MG63 (cell line): ENCODE measurements at places on chromosomes 4 and X.

GRCh38 chrX:17805120-17805519, 56.0 kb downstream of the RAI2 start:
- no peak for DNase-seq

DNA sequence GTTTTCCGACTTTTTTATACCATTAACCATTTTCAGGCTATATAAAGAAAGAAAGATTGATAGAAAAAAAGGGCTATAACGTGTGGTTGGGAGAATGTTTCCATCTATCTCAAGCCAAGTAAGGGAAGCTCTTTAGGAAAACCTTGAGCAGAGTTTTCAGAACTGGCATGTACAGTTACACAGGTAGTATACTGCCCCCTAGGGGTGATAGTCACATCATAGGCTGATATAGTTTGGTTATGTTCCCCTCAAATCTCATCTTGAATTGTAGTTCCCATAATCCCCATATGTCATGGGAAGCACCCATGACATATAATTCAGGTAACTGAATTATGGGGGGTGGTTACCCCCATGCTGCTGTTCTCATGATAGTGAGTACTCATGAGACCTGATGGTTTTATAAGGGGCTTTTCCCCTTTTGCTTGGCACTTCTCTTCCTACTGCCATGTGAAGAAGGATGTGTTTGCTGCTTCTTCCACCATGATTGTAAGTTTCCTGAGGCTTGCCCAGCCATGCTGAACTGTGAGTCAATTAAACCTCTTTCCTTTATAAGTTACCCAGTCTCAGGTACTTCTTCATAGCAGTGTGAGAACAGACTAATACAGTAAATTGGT, 186.8 kb downstream of the TMA16 start:
- DNase-seq: no peak

DNA sequence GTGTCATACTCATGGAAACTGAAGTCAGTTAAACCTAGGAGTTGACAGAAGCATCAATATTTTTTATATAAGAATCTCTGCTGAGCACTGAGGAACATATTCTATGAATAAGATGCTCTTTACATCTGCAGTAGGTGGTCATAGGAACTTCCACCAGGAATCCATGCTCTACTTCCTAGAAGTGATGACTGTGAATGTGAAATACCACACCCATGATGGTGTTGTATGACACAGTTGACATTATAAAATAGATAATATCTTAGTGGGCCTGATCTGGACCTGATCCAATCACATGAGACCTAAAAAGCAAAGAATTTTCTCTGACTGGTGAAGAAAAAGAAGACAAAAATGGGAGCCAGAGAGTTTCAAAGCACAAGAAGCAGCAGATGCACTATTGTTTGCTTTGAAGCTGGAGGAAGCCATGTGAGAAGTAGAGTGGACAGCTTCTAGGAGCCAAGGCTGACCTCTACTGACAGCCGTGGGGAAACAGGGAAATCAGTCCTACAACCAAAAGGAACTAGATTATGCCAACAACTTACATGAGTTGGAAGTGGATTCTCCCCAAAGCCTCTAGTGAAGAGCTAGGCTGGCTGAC, 68.6 kb upstream of the HS3ST1 start:
- DNase-seq: no peak

GRCh38 chr4:17535906-17536305, 20.9 kb downstream of the CLRN2 start:
- no peak for DNase-seq

DNA sequence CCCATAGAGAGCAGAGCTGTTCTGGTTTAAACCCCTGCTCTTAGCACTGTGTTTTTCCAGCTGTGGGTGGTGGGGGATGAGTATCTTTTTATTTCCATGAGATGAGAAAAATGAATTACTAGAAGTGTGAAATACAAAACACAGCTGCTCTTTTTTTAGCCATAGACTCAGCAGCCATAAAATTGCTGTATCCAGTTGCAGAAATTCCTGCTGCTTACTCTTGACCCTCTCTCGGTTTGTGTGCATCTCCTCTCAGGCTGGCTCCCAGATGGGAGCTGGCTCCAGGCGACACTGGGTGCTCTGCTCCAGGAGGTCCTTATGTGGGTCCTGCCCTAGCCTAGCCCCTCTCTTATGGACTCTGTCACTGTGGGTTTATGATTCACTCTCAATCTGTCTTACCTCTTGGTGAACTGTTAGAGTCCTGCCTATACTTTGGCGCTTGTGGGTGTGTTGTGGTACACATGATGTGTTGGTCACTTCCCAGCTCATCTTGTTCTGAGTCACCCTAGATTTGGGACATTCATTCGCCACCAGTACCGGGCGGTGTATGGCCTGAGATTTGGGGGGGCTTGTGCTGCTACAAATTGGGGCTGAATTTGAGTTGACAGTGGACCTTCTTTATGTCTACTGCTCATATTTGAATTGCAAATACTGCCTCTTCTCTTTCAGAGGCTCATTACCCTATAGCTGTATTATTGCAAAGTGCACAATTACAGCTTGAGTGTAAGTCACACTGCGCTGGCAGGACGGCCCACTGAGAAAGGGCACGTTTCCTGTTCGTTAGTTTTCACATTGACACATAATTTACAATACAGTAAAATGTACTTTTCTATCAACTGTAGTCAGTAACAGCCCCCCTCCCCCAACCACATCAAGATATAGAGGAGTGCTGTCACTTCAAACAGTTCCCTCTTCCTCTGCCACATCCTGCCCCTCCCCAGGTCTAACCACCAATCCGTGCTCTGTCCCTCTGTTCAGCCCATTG, 46.9 kb upstream of the MSANTD1 start:
- DNase-seq: no peak

- no peak for DNase-seq
Observed at GRCh38 chrX:139091878-139092277, 380.4 kb upstream of the FGF13 start.

DNA sequence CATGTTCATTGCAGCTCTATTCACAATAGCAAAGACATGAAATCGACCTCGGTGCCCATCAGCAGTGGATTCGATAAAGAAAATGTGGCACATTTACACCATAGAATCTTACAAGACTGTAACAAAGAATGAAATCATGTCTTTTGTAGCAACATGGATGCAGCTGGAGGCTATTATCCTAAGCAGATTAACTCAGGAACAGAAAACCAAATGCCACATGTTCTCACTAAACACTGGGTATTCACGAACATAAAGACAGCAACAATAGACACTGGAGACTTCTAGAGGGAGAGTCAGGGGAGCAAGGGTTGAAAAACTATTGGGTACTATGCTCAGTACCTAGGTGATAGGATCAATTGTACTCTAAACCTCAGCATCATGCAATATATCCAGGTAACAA, 180.5 kb downstream of the PPP1R2C start:
- no peak for DNase-seq

- no peak for DNase-seq
Observed at GRCh38 chr4:105126311-105127169, 20.1 kb upstream of the TET2 start.

- DNase-seq: no peak
Observed at GRCh38 chrX:40887476-40887875, 152.1 kb upstream of the MED14 start.

DNA sequence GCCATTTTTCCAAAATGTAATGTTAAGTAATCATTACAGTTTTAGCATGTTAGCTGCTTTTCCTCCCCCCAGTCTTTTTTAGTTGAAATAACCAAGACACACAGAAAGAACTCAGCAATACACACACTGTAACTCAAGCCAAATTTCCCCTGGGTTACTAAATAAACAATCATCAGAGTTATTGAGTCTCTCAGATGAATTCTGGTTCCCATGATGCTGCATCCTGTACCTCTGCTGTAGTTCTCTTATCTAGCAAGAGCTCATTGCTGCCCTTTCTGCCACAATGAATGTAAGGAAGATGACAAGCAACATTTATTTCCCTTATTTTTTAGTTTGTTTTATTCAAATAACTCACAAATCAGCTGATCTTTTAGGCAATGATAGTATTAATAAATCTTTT, 185.1 kb downstream of the ARHGAP6 start:
- DNase-seq: no peak

GRCh38 chrX:2317527-2318055, 183.2 kb downstream of the DHRSX start:
- DNase-seq: no peak

- no peak for DNase-seq
Observed at GRCh38 chr4:16129336-16129735, 45.5 kb upstream of the PROM1 start.

DNA sequence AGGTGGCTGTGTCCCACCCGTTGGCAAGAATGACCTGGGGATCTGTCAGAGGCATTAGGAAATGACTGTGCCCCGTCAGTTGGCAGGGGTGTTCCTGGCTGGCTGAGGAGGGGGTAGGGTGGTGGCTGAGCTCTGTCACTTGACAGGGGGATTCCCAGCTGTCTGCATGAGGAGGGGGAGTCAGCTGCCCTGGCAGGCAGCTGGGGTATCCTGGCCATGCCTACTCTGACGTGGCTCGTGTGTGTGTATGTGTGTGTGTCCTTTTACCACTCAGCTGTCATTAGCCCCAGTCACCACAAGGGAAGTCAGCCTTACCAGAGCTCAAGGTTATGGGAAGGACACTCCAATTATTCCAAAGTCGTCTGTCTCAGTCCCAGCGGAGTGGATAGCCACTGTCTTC, 93.2 kb downstream of the EFNB1 start:
- no peak for DNase-seq

DNA sequence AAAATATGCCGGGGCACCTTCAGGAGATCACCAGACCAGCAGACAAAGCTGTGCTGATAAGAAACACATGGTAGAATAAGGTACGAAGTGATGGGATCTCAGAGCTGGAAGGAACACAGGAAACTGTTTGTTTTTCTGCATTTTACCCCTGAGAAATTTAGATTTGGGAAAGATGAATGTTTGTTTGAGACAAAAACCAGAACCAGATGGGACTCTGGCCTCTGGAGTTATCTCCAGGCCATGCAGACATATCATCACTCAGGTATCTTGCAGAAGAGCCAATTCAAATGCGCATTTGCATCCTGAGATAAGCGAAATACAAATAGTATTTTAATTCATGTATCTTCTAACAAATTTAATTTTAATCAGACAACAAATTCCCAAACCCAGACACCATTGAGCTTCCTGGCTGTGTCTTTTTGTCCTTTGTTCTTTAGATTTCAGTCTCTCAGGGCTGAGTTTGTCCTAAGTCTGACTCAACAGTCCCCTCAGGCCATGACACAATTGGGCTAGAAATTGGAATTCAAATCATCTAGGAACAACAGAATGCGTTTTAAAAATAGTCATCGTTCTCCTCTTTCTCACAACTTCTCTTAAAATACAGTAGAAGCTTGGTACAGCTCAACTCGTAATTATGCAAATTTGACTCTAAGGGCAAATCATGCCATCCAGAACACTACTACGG, 159.0 kb downstream of the PACRGL start:
- no peak for DNase-seq

- no peak for DNase-seq
Observed at GRCh38 chrX:44303119-44303518, 40.4 kb downstream of the EFHC2 start.

DNA sequence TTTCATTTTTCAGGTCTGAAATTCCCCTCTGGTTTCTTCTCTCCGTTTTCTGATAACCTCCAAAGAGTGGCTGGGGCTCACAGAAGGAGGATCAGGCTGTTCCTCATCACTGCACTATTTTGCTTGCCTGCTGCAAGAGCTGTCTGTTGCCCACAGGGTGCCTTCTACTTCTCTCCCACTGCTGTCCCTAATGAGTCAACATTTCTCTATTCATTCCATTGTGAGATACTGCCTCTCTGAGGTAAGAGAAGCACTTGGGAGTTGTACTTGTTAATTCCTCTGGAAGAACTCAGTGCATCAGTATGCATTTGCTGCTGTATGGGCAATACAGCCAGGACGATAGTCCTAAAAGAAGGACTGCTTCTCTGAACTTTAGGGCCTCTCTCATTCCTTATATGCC, 34.8 kb downstream of the CT47B1 start:
- no peak for DNase-seq

GRCh38 chr4:173398779-173399415, at the start of gene SCRG1:
TSS of gene SCRG1 (minus strand) at chr4:173399116. CDS start at chr4:173391414, 7,702 bp downstream.
- no peak for DNase-seq

- no peak for DNase-seq
Observed at GRCh38 chr4:86939729-86940575, 5.1 kb downstream of the AFF1 start.

DNA sequence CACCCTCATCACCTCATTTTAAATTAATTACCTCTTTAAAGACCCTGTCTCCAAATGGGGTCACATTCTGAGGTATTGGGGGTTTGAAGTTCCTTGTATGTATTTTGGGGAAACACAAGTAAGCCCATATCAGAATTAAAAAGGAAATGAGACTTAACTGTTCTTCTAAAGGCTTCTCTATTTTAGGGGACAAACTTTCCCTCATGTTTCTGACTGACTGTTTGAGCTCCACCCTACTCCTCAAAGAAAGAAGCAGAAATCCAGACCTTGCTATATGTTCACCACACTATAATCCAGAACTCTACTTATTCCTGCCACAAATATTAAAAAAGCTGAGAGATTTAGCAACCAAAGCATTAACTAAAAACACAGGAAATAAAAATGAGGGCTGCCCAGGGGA, 258.8 kb downstream of the ARHGAP24 start:
- no peak for DNase-seq

DNA sequence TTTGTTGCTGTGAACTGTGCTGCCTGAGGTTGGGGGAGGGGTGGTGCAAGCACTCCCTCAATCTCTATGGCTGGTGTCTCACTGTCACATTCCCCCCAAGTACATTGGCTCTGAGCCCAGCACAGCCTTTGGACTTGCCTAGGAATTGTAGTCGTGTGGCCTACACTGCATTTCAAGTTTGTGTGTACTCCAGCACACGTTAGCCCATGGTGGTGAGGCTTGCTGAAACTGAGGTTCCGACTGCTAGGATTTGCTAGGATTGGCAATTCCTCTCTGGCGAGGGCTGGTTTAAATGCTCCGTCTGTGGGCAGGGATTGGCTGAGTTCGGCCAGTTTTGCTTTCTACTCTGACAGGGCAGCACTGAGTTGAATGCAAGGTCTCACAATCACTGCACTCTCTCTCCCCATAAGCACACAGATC, 121.7 kb upstream of the CXXC4 start:
- DNase-seq: no peak

GRCh38 chr4:125313497-125313896, 1.3 kb upstream of the FAT4 start:
- DNase-seq: peak; percentile 31

DNA sequence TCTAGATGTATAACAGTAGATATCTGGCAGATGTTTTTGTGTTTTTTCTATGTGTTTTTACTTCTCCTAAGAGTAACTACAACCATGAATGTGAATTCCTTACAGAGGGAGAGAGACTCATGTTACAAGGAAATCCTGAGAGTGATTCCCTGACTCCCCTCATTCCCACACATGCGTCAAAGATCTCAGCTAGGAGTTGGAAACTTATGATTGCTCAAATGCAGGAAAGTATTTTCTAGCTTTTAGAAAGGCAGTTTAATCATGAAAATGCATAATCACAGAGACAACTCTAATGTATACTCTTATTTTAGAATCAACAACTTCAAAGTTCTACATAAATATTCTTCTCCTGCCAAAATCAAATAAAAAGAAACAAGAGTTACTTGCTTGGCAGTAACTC, 121.8 kb downstream of the PDE5A start:
- no peak for DNase-seq

- DNase-seq: peak; percentile 6
Observed at GRCh38 chrX:154748712-154749339, 2.1 kb downstream of the GAB3 start.
